ENCODE measurements at places on chromosomes 2 and 18.

GRCh38 chr2:238939521-238940403 is 91.9 kb downstream of the TWIST2 start:
- no peak for DNase-seq

- DNase-seq: peak; percentile 36
Measured at GRCh38 chr2:224038049-224038829, 847 bp downstream of the SERPINE2 start.

GRCh38 chr2:100802066-100802465 is 17.9 kb upstream of the NPAS2 start:
- peak; percentile 54 for DNase-seq

DNA sequence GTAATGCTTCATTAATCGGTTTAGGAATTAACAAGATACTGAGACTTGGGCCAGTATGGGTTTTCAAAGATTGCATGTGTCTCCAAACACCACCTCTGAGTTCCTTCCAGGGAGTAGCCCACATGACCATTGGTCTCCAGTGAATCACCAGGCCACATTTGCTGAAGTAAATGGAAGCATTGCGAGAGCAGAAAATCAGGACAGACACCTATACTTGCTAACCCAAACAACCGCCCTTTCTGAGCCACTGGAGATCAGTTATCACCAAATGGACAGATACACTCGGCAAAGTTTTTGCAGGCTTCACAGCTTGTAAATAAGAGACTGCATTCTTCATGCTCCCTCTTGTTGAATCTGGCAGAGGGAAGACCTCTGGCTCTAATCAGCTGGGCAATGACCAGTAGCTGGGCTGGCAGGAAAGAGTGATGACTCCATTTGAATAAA is 40.9 kb downstream of the GATA6 start:
- DNase-seq: no peak

GRCh38 chr2:18625563-18625962 is 36.2 kb upstream of the NT5C1B start:
- no peak for DNase-seq

- no peak for DNase-seq
Measured at GRCh38 chr2:160700021-160700814, 206.6 kb upstream of the RBMS1 start.

- DNase-seq: peak; percentile 71
Measured at GRCh38 chr2:16664052-16664731, 1.4 kb downstream of the CYRIA start.

DNA sequence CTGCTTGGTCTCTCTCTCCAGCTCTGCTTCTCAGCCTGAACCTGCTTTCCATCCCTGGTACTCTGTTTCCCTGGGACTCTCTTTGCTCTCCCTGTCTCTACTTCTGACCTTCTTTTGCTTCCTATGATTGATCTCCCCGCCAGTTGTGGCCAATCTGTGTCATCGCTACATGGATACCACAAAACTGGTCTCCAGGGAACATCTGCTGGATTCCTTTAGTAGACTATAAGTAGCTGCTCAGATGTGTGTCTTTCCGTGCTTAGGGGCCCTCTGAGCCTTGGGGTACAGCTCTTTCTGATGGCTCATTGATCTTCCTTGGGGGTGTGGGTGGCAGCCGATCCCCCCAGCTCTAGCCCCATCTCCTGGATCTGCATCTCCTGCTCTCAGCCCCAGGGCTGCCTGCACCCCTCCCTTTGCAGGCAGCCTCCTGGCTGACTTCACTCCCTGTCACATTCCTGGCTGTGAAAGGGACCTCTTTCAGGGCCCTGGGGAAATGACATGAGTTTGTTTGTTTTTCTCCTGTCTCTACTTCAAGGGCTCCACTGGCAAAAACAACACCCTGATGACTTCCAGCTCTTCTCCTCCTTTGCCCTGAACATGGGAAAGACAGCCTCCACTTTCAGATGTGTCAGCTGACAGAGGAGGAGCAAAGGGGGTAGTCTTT is 333.7 kb downstream of the CYP26B1 start:
- no peak for DNase-seq

GRCh38 chr2:207503234-207503633 is 26.5 kb upstream of the CREB1 start:
- no peak for DNase-seq

GRCh38 chr18:77177009-77177408 is 44.4 kb upstream of the MBP start:
- no peak for DNase-seq

DNA sequence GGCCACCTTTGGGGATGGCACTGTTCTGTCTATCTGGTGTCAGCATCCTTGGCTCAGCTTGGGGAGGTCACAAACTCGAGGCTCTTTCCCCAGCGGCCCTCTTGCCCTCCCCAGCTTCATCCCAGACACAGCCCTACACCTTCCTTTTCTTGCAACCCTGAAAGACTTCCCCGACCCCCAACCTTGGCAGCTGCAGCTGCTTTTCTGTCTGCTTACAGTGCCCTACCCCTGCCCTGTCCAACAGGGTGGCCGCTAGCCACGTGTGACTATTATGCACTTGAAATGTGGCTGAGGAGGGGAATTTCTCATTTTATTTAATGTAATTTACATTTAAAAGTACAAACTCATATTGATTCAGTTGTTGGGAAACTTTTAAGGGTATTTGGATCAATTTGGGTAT is 41.3 kb downstream of the NGEF start:
- DNase-seq: no peak

DNA sequence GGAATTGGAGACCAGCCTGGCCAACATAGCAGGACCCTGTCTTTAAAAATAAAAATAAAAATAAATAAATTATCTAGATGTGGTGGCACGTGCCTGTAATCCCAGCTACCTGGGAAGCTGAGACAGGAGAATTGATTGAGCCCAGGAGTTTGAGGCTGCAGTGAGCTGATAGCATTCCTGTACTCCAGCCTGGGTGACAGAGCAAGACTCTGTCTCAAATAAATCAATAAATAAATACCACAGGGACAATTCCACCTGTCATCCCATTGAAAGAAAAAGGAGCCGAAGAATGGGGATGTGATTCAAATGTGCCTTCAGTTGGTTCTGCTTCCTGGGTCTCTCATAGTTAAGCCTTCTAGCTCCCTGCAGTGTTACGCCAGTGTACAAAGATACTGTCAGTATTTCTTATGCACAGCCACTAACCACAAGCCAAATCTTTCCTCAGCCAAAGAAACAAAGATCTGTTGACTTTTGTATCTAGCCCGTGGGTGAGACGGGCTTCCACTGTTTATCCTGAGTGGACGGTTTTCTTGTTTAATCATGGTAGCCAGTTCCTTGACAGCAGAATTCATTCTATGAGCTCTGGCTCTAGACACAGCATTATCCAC is 12.6 kb downstream of the LGALSL start:
- DNase-seq: no peak

DNA sequence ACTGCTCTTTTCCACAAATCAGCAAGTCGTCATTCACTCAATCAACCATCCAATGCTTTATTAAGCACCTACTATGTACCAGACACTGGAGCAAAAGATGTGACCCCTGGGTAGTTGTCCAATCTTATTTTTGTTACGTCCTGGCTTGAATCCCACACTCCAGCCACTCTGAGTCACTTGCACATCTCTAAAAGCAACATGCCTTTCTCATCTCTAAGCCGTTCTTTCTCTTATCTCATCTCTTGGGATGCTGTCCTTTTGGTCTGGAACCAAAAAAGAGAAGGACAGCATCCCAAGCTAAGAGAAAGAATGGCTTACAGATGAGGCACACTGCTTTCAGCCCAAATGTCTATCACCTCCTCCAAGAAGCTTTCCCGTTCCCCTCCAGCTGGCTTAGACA is 58.8 kb downstream of the RNF152 start:
- DNase-seq: no peak

GRCh38 chr2:144553379-144553778 is 33.5 kb upstream of the ZEB2 start:
- DNase-seq: no peak

- DNase-seq: peak; percentile 89
Measured at GRCh38 chr2:159118115-159118858, 149.8 kb downstream of the TANC1 start.

DNA sequence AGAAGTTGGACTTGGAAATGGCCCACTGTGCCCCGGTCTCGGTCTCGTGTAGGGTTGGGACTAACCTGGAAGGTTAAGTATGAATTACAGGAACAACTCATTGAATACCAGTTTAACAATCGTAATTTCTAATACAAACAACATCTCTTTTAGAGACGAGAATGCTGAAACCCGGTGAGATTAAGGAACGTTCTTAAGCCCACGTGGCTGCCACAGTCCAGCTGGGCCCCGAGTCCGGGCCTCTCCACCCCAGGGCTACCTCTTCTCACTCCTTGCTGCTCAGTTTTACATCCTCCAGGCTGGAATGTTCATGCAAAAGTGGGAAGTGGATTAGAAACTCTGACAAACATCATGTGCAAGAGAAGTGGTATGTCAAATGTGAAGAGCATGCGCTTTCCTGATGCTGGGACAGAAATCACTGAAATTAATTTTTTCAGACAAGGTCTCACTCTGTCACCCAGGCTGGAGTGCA is 29.4 kb downstream of the NGEF start:
- DNase-seq: no peak

DNA sequence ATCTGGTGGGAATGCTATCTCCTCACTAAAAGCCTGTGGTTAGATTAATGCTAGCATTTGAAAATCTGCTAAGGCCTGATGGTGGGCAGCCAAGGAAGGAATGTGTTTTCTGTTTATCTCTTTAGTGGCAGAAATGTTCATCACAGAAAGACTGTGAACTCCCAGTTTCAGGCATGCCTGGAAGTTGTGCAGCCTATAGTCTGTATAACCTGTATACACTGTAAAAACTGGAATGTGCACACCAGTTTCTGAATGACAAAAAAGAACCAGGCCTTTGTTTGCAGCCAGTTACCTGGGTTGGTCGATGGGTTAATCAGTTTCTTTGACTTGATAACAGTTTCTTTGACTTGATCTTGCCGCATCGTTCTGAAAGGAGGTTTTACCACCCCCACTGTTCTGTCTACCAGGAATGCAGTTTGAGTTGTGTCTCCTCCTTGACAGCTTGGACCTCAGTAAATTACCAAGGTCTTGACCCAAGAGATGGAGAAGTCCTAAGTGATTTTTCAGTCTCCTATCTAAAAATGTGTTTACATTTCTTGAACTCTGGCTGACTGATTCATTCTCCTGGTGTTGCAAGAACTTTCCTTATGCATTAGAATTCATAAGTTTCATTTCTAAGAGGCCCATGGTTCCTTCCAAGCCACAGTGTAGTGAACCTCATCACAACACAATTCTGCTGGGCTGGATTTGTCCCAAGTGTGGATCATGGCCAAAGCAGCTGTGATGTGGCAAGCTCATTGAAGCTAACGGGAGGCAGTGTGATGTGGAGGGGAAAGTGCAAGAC is 62.2 kb downstream of the KIAA2012 start:
- DNase-seq: peak; percentile 94

- DNase-seq: no peak
Measured at GRCh38 chr2:172438741-172439508, 11.5 kb downstream of the ITGA6 start.

DNA sequence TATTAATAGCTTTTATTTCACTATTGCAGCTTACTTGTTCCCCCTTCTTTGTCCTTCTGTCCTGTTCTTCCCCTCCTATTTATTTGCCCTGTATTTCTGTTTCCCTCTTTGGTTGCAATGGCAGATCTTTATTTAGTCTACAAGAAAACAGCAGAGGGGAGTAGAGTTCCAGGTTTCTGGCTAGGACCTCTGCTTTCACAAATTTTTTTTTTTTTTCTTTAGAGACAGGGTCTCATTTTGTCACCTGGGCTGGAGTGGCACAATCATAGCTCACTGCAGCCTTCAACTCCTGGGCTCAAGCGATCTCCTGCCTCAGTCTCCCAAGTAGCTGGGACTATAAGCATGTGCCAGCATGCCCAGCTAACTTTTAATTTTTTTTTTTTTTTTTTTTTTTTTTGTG is 188.1 kb upstream of the SPRED2 start:
- no peak for DNase-seq

DNA sequence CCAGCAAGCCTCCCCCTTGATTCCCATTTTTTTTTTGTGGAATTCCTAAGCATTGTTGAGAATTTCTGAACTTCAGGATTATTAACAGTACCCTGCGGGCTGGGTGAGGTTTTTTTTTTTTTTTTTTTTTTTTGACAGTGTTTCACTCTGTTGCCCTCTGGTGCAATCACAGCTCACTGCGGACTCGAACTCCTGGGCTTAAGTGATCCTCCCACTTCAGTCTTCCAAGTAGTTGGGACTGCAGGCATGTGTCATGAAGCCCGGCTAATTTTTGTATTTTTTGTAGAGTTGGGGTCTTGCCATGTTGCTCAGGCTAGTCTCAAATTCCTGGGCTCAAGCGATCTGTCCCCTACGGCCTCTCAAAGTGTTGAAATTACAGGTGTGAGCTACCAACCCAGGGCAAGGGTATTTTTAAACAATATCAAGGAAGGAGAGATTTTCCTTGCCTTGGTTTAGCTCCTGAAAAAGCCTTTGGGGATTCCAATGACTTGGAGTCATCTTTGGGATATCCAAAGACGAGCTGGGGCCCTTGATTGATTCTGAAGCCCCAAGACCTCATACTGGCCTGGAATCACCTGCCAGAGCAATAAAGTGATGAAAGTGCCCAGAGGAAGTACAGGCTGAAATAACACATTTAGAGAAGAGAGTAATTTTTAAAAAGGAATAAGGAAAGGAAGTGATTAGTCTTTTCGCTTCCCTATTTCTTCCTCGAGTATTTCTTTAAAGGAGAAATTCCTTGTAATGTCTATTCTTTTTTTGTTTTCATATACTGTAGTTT is 240.2 kb downstream of the TGIF1 start:
- DNase-seq: no peak

DNA sequence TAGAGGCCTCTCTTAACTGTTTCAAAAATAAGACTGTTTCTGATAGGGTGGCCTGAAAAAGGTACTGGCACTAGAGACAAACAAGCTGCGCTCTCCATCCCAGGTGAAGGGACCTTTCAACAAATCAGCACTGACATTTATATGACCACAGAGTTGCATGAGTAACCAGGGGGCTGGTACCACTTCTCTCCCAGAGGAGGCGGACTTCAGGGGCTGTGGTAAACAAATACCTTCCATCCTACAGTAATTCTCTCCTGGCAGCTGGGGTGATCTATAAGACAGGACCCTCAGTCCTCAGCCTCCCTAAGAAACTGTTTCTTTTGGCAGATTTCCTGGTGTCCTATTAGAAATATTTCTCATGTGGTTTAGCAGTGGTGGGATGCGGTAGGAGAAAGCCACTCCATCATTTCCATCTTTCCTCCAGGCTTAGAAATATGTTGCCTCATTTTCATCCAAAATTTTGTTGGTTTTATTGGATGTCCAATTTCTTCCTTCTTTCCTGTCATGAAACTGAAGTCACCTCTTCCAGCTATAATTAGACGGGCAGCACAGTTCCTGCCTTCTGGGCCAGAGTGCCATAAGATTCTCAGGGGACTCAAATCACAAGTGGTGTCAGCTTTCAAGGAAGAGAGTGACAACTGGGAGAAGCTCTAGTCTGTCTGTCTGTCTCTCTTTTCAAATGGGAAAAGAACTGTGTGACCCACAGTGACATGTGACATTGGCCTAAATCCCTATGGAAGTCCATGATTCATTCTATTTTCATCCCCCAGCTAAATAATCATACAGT is 96.4 kb downstream of the CYRIA start:
- no peak for DNase-seq

GRCh38 chr2:37456479-37456878 is 112.0 kb downstream of the QPCT start:
- no peak for DNase-seq

- no peak for DNase-seq
Measured at GRCh38 chr2:27751377-27751776, 20.1 kb upstream of the MRPL33 start.

Data from muscle of arm (tissue), 14 donors.